B cell (primary cell): ENCODE measurements at places on chromosomes 3 and 15. TPM values are rescaled to one million over a fixed set of nuclear protein-coding genes. Genes with fewer than 3 reads are reported as not detected.

The LIPH gene
- not detected in 2 replicates for total RNA-seq

The CHRD gene
- not detected in 2 replicates for total RNA-seq

- DNase-seq, result no peak
Measured at GRCh38 chr3:189636048-189636447, 4.9 kb downstream of the TP63 start.

The DYNLT2B gene
- total RNA-seq, result 5.6 and 6.5 TPM in 2 replicates

GRCh38 chr15:89109238-89109637, 21.0 kb downstream of the ABHD2 start:
- DNase-seq, result no peak

The EBLN2 gene
- 10.2 and 13.4 TPM in 2 replicates for total RNA-seq

The HHATL gene
- total RNA-seq, result not detected in 2 replicates

The MGLL gene
- total RNA-seq, result 5.5 and 6.9 TPM in 2 replicates

GRCh38 chr3:151350656-151351055, 21.3 kb upstream of the P2RY13 start:
- DNase-seq, result no peak

- no peak for DNase-seq
Measured at GRCh38 chr3:117928836-117929235, 1105.8 kb downstream of the IGSF11 start.

DNA sequence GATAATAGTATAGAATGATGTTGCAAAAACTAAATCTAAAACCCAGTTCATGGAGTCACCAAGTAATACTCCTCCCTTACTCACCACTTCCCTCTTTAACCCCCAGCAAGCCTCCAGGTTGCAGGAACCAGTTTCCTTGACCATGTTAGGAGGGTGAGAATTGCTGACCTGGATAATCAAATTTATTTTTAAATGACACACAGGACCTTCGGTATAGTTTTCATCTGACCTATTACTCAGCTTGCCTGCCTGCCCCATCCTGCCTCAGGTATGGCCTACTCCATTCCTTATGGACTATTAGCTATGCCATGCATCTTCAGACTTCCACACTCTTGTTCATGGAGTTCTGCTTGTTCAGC, 883 bp downstream of the RTP4 start:
- peak; percentile 18 for DNase-seq

The IL17RE gene
- 0.34 TPM in 1 of 2 replicates, not detected in the other for total RNA-seq

DNA sequence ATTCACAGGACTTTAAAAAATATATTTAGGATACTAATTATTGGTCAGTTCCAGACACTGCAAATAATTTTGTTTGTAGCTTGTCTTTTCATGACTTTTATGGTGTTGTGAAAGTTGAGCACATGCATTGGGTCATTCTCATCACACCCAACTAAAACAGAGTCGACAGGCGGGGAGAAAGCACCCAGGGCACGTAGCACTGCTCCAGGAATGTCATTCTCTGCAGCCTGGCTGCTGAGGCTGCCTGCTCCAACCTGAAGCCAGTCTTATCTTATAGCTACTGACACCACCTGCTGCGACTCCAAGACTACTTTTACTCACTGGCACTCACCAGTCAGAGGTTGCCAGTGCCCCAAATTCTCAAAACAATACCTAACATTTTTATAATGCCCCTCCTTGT, 56.9 kb downstream of the ACAD9 start:
- DNase-seq, result no peak
